Naive thymus-derived CD4-positive, alpha-beta T cell (primary cell): ENCODE measurements at places on chromosomes 2 and 18. TPM values are rescaled to one million over a fixed set of nuclear protein-coding genes. Genes with fewer than 3 reads are reported as not detected.

GRCh38 chr2:240573516-240574385, 5.5 kb downstream of the RNPEPL1 start:
- peaks cover 24% of the 10 kb centered on the region for H3K4me1 ChIP-seq
- DNase-seq, result no peak
- H3K36me3 ChIP-seq, result peaks cover 8% of the 10 kb centered on the region
- no peak overlapping the region for H3K4me3 ChIP-seq

GRCh38 chr18:72871091-72871490, 3.3 kb upstream of the NETO1 start:
- no peaks in the 10 kb centered on the region for H3K27me3 ChIP-seq
- DNase-seq, result no peak
- H3K4me3 ChIP-seq, result no peak overlapping the region
- no peaks in the 10 kb centered on the region for H3K4me1 ChIP-seq

- peaks cover 2% of the 10 kb centered on the region for H3K27me3 ChIP-seq
- H3K36me3 ChIP-seq, result no peaks in the 10 kb centered on the region
- no peak for DNase-seq
These were observed 3.9 kb downstream of the CDCA7 start for GRCh38 chr2:173358616-173359015.

- H3K36me3 ChIP-seq, result no peaks in the 10 kb centered on the region
- no peaks in the 10 kb centered on the region for H3K27me3 ChIP-seq
- peak overlapping the region; percentile 95 for H3K27ac ChIP-seq
- no peak overlapping the region for H3K4me3 ChIP-seq
These were observed 58.4 kb upstream of the EML4 start for GRCh38 chr2:42110641-42111322.

Gene TIMM21
- total RNA-seq, result 27.9 TPM
